ENCODE measurements at places on chromosomes 3 and 15.

DNA sequence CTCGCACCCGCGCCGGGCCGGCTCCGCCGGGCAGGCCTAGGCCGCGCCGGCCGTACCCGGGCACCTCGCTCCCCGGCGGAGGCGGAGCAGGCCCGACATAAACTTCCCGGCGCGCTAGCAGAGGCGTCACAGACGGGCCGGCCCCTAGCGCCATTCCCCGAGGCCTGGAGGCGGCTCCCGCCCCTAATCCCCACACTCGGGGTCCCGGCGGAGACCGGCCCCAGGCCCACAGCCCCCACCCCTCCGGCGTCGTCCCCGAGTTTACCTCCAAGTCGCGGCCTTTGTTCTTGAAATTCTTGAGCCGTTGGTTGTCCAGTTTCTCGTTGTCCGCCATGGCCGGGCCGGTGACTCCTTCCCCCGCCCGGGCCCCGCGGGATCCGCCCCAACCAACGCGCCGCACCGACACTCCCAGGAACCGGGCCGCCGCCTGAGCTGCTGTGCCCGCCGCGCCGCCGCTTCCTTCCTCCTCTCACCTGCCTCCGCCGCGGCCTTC, 376 bp downstream of the KPNA4 start:
- DNase-seq = peak; percentile 41

GRCh38 chr15:40053079-40053830, 14.3 kb upstream of the SRP14 start:
- no peak for DNase-seq

DNA sequence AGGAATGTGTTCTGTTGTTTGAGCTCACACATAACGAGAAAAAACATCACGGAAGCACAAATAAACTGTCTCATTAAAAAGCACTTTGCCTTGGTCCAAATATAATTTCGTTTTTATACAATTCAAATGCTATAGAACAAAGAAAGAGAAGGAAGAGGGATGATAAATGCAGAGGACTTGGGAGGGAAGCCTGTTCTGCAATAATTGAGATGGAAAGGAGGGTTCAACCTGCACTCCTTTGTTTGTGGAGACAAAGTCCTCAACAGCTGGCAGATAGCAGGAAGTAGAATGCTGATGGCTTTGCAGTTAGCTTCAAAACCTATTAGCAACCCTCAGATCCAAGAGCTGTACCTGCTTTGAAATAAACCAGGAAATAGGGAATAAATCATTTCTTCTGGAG, 1010.8 kb downstream of the FHIT start:
- no peak for DNase-seq

- no peak for DNase-seq
These were observed 205.3 kb upstream of the LINGO1 start for GRCh38 chr15:77838061-77838460.

GRCh38 chr3:125011941-125012340, 43.9 kb downstream of the HEG1 start:
- no peak for DNase-seq

GRCh38 chr15:75840659-75841058, 2.6 kb upstream of the UBE2Q2 start:
- no peak for DNase-seq

DNA sequence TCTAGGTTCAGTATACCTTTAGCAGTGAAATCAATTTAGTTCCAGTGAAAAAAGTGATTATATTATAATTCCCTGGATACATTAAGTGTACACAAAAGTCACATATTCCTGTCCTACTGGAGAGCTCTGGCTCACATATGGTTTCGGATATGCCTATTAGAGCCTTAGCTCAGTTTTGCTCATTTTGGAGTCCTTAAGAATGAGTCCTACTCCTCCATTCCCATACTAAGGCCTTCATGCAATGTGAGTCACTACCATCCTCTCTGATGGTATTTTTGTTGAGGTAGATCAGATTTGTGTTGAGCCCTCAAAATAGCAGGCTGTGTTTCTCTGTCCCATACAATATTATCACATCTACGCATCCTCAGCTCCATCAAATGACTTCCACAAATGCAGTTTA, 294.2 kb upstream of the COL8A1 start:
- no peak for DNase-seq

- no peak for DNase-seq
These were observed 108.2 kb downstream of the CNTN3 start for GRCh38 chr3:74506246-74506645.

DNA sequence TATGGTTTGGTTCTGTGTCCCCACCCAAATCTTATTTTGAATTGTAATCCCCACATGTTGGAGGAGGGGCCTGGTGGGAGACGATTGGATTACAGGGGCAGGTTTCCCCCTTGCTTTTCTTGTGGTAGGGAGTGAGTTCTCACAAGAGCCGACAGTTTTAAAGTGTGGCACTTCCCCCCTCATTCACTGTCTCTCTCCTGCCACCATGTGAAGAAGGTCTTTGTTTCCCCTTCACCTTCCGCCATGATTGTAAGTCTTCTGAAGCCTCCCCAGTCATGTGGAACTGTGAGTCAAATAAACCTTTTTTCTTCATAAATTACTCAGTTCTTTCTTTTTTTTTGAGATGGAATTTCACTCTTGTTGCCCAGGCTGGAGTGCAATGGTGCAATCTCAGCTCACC, 124.9 kb downstream of the IQCH start:
- no peak for DNase-seq

DNA sequence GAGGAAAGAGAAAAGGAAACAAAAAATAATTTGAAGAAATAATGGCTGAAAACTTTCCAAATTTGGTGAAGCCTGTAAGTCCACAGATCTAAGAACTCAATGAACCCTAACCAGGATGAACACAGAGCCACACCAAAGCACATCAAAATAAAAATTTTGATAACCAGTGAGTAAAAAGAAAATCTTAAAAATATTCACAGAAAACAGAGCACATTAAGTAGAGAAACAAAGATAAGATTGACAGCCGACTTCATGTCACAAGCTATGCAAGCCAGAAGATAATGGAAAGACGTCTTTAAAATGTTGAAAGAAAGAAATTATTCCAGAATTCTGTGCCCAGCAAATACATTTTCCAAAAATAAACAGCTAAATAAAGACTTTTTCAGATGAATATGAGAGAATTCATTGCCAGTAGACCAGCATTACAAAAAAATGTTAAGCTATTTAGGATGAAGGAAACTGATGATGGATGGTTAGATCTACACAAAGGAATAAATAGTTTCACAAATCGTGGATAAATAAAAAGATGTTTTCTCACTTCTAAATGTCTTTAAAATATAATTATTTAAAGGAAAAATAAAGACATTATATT, 140.2 kb upstream of the SKOR1 start:
- peak; percentile 46 for DNase-seq

DNA sequence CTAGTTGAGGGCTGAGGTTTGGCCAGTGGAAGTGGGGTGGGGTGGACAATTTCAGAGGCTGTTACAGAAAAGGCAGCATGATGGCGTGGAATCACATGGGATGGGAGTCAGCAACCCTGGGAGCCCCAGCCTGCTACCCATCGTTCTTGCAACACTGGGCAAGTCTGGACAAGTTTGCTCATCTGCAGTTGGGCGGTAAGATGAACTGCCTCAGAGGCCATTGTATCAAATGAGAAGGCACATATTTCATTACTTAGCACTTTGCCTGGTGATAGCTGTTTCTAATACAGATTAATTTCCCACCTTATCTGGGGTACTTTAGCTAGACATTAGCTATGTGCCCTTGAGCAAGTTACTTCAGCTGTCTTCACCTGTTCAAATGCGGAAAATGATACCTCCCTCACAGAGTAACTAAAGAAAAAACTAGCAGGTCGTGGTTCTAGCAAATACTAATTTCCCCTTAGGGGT, 248.9 kb downstream of the THSD4 start:
- DNase-seq = no peak

DNA sequence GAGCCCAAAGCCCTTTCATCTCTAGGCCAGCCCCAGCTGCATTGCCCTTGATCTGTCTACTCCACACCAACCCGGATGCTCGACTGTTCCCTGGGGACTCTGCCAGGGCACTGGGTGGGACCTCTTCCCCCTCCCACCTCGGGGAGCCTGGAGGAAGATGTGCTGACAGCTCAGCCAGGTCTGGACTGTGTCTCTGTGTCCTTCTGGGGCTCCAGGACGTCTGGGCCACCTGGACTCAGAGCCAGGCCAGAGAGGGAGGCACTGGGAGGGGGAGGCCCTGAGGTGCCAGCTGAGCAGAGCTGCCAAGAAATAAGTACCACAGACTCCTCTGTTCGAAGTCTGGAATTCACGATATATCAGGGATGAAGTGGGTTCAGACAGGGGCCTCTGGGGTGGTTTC, 5.8 kb upstream of the HCN4 start:
- no peak for DNase-seq

- DNase-seq = no peak
These were observed 43.9 kb upstream of the FNDC3B start for GRCh38 chr3:171995486-171995885.

GRCh38 chr3:196354132-196354531, 15.9 kb upstream of the TM4SF19 start:
- DNase-seq = no peak
